EH (cell line): ENCODE measurements at places on chromosomes 6 and 20.

DNA sequence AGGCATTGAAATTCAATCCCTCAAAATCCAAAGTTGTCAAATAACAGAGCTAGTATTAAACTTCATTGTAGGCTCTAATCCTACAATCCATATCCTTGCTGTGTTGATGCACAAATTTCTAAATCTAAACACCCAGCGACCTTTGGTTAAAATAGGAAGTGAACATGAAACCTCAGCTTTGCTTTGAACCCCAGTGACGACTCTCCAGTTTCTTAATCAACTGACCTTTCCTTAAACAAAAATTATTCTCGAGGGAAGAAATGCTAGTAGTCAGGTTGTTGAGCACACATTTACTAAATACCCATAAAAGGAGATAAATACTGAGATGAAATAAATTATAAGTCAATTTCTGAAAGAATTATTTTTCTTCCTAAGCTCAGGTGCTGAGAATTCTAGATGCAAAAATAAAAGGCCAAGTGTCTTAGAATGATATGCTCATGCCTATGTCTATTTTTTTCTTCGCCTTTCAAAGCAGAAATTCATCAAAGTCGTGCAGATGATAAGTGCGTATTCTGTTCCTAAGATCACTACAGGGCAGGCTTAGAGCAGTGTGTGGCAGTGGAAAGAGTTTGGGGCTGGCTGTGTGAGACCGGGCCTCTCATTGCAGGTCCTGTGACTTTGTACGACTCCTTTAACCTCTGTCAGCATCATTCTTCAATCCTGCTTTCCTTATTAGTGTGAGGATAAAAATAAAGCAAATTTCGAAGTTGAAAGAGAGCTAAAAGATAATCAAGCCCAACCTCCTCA lies 208.7 kb downstream of the PRL start:
- no peak for DNase-seq

- no peak for DNase-seq
Measured at GRCh38 chr20:44690781-44691423, 24.3 kb upstream of the CCN5 start.

DNA sequence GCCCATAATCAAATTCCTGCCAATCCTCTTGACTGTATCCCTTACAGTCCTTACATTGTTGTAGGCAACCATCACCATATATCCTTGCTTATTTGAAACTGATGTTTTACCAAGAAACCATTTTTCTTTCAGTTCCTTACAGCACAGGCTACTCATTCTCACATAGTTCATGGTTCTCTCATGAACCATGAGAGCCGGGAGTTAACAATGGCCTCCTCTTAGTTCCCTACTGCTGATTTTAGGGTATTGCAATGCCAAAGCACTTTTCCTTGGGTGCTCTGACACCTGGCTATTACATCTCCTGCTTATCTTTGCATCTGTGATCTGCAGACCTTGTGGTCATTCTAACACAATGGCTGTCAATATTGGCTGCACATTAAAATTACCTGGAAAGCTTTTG lies 133.4 kb downstream of the MYB start:
- no peak for DNase-seq

DNA sequence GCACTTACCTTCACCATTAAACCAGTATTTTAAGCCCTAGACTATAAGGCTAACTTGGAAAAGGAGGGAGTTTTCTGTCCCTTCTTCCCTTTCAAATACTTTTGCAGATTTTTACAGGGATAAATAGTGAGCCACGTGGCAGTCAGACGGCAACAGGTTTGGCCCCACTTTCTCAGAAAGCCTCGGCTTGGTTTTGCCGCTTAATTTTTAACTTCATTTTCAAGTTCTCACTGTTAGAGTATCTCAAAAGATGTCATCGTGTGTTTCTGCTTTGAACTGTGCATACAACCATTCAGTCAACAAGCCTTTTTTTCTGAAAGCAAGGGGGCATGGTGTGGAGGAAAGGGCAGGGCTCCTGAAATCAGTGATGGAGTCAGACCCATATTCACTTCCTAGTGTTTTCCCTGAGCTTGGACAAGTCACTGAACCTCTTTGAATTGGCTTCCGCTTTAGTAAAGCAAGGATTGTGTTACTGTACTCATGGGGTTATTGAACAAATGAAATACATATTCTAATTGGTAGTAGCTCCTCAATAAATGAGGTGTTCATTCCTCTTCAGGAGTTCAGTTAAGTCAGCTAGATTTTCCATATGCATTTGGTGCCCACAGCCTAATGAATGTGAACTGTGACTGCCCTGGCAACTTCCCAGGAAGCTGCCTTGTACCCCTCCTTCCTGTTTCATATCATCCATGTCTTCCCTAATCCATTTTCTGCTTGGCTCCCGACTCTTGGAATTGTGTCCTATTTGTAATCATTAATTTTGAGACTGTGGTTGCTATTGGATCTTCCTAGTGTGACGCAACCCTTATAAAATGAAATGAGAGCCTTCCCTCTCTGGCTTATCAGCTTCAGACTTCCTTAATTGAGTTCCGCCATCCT lies at the start of gene SLC17A2:
Gene SLC17A2, minus strand, starts transcription at position 160 of the 879 bp plus-strand sequence. CDS start 4,895 bp downstream, outside the sequence.
- DNase-seq: no peak

DNA sequence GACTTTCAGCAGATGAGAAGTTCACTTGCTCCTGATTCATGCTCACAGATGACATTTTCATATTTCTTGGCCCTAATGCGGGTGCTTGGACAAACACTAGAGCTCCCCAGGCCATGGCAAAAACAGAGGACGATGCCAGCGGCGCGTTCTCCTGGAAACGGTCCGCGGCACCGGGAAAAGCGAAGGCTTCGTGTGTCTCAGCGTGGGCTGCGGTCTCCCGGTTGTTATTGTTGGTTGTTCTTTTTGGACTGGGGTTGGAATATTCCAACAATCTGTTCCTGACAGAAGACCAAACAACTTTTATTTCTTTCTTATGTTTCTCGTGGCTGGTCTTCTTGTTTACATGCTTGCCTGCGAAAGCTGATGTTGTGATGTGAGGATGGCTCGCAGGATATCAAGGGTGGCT lies 46.8 kb upstream of the NEDD9 start:
- no peak for DNase-seq

DNA sequence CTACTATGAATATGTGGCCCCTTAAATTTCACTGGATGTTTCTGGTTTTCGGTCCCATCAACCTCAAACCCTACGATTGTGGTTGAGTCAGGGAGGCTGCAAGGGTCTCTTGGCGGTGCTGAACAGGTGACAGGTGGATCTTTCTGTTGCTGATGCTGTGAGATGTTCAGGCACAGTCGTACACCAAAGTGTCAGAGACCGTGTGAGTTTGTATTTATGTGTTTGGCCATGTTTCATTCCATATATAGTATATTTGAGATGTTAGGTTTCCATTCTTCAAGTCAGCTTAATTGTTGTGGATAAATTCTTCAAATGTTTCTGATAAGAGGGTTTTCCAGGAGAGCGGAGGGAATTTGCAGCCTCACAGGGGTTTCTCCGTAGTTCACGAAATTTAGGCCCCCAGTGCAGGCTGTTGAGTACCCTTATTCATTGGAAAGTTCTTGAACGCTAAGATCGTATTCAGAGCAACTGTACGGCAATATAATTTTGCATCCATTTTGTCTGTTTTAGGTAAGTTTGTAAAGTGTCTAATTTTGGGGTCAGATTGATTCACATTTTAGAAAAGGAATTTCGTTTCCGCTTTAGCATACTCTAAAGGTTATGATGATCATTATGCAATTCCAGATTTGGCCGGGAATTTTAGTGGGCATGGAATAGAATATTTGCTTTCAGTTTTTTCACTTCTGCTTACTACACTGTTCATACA lies 1.2 kb downstream of the TAB2 start:
- peak; percentile 22 for DNase-seq
